ENCODE measurements at places on chromosomes 6 and 20. TPM values are rescaled to one million over a fixed set of nuclear protein-coding genes. Genes with fewer than 3 reads are reported as not detected.

GRCh38 chr6:31158863-31159855 lies 770 bp downstream of the TCF19 start:
- DNase-seq = no peak

- no peak for DNase-seq
These were observed 8.9 kb upstream of the TCF15 start for GRCh38 chr20:618980-619379.

GRCh38 chr6:109428889-109429477 lies 11.4 kb downstream of the PPIL6 start:
- no peak for DNase-seq

DNA sequence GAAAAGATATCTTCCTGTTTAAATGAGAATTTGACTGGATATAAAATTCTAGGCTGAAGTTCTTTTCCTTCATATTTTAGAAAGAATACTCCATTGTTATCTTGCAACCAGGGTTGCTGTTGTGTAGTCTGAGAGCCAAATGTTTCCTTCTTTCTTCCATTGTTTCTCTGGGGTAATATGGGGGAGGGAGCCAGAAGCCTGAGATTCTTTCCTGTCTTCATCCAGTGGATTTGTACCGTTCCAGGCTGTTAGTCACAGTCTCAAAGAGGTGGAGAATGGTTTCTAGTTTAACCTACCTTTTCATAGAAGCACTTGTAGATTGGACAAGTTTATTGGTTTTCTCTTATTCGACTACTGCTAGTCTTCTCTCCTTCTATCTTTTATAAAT lies 6.1 kb upstream of the ULBP3 start:
- DNase-seq = no peak

DNA sequence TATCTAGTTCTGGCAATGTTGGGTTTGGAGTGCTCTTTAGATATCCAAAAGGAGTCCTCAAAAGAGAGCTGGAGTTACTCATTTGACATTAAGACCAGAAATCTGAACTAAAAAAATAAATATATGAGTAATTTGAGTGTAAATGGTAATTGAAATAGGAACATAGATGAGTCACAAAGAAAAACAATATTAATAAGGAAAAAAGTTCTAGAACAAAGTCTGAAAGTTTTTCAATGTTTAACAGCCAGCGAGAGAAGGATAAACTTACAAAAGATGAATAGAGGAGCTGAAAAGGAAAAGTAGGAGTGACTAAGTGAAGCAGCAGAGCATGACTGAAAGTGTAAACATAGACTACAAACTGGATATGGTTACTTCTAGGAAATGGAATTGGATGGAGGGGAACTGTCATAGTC lies 46.8 kb downstream of the EPM2A start:
- DNase-seq = no peak

DNA sequence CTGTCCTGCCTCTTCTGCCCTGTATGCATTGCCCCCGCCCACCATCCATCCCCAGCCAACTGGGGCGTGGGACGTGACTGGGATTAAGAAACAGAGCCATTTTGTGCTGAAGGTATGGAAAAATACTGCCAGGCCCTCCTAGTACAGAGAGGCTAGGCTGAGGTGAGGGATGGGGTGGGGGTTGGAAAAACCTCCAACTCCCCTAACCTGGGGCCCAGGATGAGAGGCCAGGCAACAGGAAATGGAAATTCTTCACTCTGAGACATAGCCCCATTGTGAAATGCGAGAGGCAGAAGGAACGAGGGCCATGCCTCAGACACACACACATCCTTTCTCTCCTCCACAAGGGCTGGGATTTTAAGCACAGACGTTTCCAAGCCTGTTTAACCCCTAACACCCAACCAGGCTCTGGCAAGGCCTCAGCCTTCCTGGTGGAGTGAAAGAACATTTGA lies 19.9 kb downstream of the KCNK5 start:
- no peak for DNase-seq

DNA sequence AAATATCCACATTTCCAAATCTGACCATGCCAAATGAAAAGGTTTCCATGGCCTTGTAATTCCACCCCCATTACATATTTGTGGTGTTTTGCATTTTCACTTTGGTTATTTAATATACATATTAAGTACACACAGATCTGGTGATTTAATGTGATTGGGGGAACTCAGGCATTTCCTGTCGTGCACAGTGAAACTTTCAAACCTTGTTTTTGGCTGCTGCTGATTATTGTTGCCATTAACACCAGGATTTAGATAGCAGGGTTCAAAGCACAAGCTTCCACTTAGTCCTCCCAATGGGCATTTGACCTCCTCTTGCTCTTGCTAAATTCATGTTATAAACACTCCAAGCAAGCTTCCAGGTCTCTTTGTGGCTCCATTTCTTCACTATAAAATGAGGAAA lies 166.5 kb downstream of the SOBP start:
- no peak for DNase-seq

DNA sequence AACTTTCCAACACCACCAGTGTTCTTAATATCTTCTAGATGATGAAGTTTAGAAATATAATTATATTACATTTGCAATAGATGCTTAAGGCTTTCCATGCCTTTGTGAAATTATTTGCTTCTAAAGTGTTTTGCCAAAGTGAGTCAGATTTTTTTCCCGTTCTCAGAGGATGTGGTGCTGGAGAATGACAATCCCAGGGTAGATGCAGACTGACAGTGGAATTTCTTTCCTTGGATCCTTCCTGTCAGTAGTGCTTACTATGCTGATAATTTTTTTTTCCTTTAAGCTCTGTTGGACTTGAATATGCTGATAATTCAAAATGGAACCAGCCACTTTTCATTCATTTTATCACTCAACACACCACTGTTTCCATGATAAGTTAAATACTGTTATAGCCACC lies 59.9 kb upstream of the SOX4 start:
- DNase-seq = no peak

DNA sequence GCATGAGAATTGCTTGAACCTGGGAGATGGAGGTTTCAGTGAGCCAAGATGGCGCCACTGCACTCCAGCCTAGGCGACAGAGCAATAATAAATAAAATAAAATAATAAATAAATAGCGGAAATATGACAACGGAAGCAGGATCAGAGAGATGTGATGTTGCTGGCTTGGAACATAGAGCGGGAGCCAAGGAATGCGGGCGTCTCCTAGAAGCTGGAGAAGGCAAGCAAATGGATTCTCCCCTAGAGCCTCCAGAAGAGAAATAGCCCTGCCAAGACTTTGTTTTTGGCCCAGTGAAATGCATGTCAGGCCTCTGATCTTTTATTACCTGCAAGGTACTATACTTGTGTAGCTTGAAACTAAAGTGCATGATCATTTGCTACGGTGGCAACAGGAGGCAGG lies 12.4 kb downstream of the KIAA1755 start:
- DNase-seq = no peak

DNA sequence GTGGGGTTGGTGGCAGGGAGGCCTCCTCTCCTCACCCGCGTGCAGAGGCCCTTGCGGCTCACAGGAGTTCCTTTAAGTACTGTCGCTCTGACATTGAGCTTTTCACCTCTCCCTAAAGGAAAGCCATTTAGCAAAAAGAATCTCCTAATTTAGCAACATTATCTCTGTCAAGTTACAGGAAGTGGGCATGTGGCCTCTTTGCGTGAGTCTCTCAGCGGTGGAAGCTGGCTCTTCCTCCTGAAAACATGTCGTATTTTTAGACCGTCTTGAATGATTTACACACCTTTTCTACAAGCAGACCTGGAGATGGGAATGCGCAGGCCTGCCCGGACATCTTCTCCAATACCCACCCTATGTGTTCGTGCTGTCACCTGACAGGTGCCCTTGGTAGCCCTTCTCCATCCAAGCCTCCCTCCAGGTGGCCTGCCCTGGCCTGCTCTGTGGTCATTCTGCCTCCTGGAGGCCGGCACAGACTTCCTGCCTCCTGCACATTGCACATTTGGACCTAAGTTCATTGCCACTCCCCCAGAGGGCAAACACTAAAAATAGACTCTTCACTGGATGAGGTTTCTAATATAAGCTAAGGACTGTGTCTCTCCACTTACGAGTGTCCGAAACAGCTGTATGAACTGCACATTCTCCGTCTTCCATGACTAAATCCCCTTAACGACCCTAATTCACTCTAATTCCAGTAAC lies 18.5 kb upstream of the PHACTR3 start:
- DNase-seq = no peak

- DNase-seq = peak; percentile 71
These were observed 154.8 kb downstream of the BCAS1 start for GRCh38 chr20:53915446-53916172.

DNA sequence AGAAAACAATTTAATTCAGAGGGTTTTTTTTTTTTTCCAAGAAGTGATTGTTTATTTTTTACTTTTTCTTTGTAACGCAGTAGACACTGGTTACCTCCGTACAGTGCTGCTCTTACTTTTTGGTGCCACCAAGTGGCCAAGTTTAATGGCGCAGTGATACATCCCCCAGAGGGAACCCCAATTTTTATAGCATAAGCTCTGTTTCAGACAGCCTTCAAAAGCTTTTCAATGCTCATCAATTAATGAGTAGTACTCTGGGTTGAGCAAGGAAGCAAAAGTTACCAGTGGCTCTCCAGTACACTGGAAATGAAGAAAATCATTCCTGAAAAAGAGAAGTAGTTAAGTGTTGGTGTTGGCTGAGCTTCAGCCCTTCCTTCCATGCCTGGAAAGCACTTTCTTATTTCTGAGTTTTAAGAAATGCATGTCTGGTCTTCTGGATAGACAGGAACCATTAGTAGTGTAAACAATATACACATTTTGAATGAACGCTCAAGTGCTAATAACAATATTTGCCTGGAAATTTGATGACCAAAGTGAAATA lies 129.1 kb upstream of the SMLR1 start:
- peak; percentile 49 for DNase-seq

DNA sequence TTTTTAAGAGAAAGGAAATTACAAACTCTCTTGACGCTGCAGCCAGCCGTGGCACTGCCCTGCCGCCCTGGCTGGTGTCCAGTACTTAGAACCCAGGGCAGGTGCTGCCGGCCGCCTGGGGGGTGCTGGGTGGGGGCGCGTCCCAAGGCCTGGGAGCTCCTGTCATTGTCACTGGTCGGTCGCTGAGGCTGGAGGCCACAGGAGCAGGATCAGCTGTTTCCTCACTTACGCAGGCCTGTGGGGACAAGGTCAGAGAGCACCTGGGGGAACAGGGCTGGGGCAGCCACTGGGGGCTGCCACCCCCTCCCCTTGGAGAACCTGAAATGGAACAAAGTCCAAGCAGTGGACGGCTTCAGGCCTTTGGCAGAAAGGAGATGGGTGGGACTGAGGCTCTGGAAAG lies 5.6 kb downstream of the BIRC7 start:
- no peak for DNase-seq

- no peak for DNase-seq
These were observed 5.0 kb downstream of the PHACTR2 start for GRCh38 chr6:143682805-143683204.

DNA sequence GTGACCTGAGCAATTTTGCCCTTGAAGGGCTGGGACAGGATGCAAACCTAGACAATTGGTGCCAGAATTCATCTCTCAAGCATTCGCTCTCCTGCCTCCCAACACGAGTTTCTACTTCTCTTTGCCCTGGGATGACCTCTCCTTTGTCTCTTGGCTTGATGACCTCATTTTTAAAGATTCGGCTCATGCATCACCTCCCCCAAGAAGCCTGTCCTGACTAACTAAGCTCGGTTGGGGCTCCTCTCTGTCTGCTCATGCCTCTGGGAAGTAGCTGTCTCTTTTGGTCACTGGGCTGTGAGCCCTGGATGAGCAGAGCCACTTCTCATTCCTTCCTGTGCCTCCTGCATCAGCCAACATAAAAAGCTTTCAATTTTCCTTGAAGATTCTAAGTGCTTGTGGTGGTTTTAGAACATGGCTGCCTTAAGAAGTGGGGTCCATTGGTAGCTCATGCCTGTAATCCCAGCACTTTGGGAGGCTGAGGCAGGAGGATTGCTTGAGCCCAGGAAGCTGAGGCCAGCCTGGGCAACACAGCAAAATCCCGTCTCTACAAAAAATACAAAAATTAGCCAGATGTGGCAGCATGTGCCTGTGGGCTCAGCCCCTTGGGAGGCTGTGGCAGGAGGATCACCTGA lies 11.1 kb upstream of the TCF15 start:
- no peak for DNase-seq

GRCh38 chr6:167047554-167047953 lies 48.4 kb downstream of the CEP43 start:
- DNase-seq = no peak

DNA sequence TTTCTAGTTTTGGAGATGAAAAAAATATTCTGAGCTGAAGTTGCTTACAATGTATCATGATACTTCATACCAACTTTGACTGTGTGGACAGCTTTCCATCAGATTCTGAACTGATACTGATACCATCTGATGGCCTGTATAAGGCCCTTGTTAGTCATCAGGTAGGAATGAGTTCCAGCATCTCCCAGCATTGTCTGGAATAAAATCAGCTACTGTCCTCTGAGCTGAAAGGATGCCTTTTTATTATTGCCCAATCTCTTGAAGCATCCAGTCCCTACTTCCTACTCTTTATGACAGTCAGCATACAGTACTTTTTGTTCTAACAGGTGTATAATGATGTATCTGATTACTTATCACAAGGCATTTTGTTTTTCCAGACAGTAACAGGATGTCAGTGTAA lies 70.6 kb upstream of the EYA4 start:
- DNase-seq = peak; percentile 19

GRCh38 chr6:81767163-81767891 lies 14.8 kb upstream of the TENT5A start:
- no peak for DNase-seq

GRCh38 chr6:48826901-48827701 lies 636.0 kb downstream of the MMUT start:
- peak; percentile 100 for DNase-seq

DNA sequence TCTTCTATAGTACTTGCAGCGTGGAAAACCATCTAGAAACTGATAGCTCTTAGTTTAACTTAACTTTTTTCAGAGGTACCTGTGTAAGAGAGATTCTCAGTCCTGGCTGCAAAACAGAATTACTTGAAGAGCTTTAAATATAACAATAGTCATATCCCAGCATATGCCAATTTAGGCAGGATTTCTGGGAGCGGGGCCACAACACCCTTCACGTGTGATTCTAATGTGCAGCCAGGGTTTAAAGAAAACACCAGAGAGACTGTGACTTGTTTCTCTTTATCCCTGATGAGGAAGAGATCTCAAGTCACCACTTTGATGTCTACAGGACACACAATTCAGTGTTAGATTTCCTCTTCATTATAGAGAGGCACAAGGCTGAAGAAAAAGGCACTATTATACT lies 103.7 kb downstream of the PDSS2 start:
- no peak for DNase-seq

- no peak for DNase-seq
These were observed 231.0 kb downstream of the SOD2 start for GRCh38 chr6:159461998-159462397.

- DNase-seq = no peak
These were observed 208.3 kb downstream of the TASP1 start for GRCh38 chr20:13430346-13431002.

- DNase-seq = peak; percentile 41
These were observed 39.2 kb downstream of the DYNLT1 start for GRCh38 chr6:158605266-158605878.

- no peak for DNase-seq
These were observed 54.4 kb downstream of the FKBP5 start for GRCh38 chr6:35634316-35634715.

AVP gene
- polyA plus RNA-seq = not detected

COL19A1 gene
- not detected for polyA plus RNA-seq

ABHD16A gene
- 20.8 TPM for polyA plus RNA-seq

PLCB1 gene
- polyA plus RNA-seq = 0.08 TPM

SASH1 gene
- 1.3 TPM for polyA plus RNA-seq

WFDC5 gene
- polyA plus RNA-seq = 0.86 TPM

GABRR1 gene
- not detected for polyA plus RNA-seq
